Calu3 (cell line): ENCODE measurements at places on chromosomes 4 and X. TPM values are rescaled to one million over a fixed set of nuclear protein-coding genes. Genes with fewer than 3 reads are reported as not detected.

The PDE6B gene
- not detected in 2 replicates for total RNA-seq

DNA sequence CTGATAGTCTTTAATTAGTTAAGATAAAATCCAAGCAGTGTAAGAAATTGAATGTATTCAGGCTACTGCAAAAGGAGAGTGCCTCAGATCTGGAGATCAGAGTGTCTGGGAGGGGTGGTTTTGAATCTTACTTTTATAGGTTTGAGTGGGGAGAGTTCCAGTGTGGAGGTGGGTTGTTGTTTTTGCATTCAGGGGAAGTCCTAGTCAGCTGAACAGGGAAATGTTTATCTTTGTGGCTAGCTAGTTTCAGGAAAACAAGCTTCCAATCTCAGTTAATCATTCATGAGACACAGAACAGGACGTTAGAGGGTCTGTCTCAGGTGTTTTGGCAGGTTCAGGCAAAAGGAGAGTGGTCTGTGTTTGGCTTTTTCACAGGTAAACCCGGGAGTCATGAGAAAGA, 26.0 kb downstream of the ZNF81 start:
- DNase-seq: no peak

DNA sequence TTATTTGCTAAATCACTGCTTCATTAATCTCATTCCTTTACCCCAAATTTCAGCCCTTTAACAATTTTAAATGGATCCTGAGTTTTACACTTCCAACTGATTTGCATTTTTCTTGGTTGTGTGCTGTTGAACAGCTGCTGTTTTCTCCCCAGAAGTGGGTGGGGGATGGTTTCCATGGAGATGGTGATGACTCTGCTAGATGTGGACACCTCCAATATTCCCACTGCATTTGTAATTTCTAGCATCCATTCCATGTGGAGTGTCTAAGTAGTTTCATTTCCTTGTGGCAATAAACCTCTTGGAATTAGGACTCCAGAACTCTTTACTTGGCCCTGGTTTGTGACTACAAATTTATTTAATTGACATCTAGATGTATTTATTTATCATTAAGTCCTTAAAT, 330.4 kb downstream of the GBA3 start:
- peak; percentile 4 for DNase-seq

GRCh38 chr4:180336494-180337090, 1906.6 kb upstream of the TENM3 start:
- DNase-seq: peak; percentile 2

DNA sequence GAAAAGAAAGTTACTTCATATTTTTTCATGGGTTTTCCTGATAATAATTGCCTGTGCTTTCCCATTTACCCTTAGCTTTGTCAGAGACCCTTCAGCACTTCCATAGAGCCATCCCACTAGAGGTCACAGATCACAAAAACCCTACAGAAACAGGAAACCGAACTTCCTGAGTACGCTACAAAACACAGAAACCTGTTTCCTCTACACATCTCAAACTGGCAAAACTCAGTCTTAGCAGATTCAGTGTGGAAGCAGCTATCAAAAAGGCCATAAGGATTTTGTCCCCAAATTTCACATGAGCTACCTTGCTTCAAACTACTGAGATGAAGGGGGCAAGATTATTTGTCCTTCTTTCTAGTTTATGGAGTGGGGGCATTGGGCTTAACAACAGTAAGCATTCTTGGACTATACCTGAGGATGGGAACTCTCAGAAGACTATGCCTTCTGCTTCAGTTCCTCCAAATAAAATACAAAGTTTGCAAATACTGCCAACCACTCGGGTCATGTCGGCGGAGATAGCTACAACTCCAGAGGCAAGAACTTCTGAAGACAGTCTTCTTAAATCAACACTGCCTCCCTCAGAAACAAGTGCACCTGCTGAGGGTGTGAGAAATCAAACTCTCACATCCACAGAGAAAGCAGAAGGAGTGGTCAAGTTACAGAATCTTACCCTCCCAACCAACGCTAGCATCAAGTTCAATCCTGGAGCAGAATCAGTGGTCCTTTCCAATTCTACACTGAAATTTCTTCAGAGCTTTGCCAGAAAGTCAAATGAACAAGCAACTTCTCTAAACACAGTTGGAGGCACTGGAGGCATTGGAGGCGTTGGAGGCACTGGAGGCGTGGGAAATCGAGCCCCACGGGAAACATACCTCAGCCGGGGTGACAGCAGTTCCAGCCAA, at the start of gene MMRN1:
TSS of gene MMRN1 (plus strand) at position 206 of the 902 bp plus-strand sequence. CDS start at position 324, 118 bp downstream.
- no peak for DNase-seq
